ENCODE measurements at places on chromosomes 12 and 14. TPM values are rescaled to one million over a fixed set of nuclear protein-coding genes. Genes with fewer than 3 reads are reported as not detected.

- DNase-seq = no peak
These were observed 191.4 kb downstream of the KITLG start for GRCh38 chr12:88388566-88389540.

Gene ANKS1B
- 4.8 TPM for total RNA-seq

DNA sequence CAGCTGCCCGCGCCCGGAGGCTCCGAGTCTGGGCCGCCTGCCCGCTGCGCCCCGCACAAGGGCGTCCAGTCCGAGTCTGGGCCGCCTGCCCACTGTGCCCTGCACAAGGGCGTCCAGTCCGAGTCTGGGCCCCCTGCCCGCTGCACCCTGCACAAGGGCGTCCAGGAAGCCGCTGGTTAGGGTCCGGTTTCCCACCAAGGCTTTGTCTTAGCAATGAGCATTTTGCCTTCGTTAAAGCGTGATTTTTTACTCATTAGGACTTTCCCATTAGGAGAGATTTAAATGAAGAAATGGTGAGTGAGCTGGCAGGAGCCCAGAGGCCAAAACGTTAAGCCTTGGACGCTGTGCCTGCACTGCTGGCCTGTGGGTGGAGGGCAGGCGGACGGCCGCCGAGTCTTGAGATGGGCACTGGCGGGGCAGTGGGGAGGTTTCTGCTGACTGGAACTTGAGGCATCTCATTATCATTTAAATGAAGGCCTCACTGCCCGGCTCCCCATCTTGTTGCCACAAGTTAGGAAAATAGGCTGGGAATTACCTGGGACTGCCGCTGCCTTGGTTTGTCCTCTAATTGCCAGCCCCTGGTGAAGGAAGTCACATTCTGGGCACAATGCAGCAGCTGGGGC, 36.0 kb downstream of the FBRSL1 start:
- no peak for DNase-seq

GRCh38 chr12:111322336-111323250, 46.3 kb downstream of the PHETA1 start:
- DNase-seq = peak; percentile 37

DNA sequence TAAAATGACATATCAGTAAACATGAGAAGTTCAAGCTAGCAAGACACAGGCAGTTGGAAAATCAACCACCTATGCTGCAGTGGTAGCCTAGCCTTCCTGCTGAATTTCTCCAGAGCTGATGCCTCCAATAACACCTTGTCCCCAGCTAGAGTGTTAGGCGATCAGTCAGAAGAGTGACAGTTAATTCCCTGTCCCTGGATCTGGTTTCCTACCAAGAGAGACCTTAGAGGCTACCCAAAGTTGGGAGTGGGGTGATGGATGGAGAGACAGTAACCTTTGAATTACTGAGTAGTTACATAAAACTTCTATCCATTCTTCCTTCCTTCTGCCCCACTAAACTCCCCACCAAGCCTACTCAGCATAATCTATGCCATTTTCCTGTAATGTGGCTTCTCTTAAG, 1.9 kb upstream of the ANO2 start:
- no peak for DNase-seq

DNA sequence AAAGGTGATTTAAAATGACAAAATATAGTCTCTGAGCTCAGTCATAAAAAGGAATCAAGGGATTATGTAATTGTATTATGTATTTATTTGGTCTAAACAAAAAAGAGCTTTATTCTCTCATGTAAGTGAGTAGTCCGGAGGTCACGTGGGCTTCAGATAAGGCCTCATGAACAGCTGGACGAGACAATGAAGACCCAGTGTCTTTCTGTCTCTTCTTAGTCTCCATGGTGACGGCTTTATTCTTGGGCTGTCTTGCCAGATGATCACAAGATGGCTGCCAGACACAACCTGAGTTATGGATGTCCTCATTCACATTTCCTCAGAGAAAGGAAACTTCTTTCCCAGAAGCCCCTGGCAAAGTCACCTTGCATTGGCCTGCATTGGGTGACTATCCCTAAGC, 98.6 kb downstream of the ARF6 start:
- DNase-seq = no peak

DNA sequence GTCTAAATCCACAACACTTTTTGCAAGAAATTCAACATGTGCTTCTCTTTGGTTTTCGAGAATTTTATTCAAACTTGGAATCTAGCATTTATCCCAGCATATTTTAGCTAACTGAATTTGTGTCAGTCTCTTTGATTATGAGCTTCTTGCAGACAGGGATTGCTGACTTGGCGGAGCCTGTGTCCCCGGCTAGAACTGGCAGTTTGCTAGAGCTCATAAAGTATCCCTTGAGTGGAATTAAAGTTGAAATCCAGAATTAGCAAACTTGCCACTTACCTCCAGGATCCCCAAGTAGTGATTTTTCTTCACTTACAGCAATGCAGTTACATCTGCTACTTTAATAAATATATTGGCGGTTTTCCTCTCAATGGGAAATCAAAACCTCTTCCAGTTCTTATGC, 306.9 kb downstream of the AACS start:
- DNase-seq = no peak

DNA sequence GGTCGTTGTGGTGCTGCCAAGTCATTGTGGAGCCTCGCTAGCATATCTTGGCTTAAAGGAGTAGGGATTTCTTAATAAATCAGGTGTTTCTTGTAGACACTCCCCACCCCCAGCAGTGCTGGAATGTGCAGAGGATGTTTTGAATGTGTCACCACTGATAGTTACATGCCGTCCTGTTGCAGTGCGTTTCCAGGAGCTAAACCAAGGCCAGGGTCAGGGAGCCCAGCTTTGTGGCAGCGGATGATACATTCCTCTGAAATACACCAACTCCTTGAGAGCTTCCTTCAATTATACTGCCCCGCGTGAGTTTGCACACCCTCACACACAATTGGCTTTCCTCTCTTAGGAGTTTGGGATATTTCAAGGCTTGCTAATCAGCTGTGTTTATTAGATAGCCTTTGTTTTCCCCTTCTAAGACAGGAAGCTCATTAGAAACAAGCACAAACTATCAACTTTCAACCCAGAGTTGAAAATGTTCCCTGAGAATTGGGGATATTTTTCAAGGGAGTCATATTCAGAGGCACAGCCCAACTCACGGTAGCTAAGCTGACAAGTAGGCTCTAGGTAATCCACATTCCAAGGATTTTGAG, 154.9 kb downstream of the C12orf75 start:
- peak; percentile 76 for DNase-seq

Gene KLHL33
- 19.5 TPM for total RNA-seq

Gene EML1
- total RNA-seq = 15.5 TPM

DNA sequence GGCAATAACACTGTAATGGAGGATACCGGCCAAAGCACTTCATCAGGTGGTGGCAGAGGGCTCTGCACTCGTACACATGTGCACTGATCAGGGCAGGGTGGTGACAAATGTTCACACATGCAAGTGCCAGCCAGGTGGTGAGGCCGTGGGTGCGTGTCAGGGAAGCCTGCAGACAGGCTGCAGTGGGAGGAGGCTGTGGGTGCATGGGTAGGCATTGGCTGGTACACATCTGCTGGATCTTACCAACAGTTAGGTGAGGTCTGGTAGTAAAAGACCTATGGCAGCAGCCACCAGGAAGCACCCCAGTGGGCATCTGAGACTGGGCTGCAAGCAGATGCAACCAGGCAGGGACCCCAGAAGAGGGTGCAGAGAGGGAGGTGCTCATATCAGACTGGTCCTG, 65.3 kb downstream of the PDE6H start:
- no peak for DNase-seq

DNA sequence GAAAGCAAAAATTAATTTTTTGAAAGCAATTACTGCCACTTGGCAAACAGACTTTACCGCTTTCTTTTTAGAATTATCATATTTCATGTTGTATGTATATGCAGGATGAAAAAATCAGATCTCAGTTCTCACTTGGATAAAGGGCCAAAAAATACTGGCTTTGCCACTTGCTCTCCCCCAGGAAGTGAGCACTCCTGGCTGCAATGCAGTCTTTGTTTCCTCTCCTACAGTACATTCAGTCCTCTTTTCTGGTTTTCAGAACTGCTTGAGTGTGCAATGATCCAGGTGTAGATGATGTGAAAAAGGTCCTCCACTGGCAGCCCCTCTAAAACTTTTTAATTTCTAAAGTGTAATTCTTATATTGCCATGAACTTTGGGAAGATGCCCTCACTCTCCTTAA, 183.4 kb downstream of the SLC25A21 start:
- no peak for DNase-seq

Gene ALX1
- total RNA-seq = not detected

DNA sequence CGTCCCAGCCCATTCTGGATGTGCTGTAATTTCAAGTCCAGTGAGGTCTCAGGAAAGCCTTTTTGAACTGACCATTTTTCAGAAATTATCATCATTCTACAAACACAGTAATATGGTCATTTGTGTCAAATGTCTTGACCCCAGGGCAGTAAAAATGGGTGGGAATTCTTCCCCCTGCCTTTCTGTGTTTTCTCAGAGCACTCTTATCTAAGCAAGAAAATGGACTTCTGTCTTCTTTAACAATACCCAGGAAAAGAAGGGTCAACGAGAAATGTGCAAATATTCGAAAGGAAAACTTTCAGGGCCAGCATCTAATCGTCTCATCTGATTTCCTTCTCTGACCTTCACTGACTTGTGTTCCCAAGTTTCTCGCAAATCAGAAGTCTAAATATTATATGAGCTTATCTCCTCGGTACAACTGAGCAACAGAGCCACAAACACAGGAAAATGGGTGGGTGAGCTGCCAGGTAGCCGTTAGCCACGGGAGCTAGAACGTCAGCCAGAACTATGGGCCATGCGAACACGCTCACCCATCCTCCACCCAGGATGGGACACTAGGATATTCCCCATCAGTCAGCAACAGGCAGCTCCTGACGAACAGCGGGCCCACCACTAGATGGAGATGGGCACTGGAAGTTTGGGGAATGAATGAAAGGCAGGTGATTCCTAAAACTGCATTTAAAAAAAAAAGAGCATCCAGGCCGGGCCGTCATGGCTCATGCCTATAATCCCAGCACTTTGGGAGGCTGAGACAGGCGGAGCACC, 57.1 kb downstream of the VWF start:
- DNase-seq = no peak

DNA sequence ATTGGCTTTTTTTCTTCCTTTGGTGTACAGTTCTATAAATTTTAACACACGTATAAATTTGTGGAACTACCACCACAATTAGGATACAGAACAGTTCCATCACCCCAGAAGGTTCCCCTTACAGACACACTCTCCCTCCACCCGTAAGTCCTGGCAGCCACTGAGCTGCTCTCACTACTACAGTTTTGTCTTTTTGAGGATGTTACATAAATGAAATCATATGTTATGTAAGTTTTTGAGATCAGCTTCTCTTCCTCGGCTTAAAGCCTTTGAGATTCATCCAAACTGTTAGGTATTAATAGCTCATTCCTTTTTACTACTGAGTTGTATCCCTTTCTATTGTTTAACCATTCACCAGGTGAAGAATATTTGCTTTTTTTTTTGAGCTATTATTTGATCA, 74.3 kb upstream of the SLC24A4 start:
- DNase-seq = no peak

GRCh38 chr12:95054206-95054605, 19.2 kb downstream of the NR2C1 start:
- DNase-seq = no peak

DNA sequence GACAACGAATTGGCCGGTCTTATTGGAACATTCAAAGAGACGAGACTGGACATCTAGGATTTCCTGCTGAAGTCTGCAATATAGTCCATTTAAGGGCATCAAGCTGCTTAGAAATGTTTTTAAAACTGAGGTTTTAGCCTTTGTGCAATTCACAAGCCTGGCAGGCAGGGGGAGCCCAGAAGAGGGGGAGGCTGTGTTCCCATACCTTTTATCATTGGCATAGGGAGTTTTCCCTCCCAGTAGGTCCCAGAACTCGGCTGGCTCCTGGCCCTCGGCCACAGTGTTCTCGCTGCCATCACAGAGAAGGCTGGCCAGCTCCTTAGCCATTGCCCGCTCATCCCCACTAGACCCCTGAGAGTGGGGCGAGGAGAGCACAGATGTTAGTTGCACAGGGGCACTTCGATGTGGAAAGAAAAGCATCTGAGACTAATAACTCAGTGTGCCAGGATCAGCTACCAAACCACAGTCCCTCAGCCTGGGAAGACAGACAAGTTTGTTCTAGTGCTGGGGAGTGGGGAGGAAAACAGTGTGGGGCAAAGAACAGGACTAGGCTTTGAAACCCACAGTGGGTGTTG, 15.1 kb downstream of the AVIL start:
- DNase-seq = peak; percentile 55

DNA sequence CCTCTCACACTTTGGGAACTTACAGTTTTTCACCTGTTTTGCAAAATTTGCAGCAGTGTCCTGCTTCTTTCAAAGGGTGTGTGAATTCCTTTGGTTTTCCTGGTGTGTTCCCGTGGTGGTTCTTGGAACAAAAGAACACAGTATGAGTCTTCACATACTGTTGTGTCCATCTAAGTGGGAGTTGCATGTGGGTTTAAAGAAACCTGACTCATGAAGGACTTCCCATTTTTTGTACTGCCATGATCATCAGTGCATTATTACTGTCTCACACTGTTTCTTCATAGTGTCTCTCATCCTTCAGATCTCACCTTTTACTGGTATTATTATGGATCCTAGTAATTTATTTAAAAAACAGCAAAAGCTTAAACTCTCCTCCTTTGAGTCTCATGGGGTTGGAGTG, 3.8 kb upstream of the GZMH start:
- DNase-seq = no peak

- no peak for DNase-seq
These were observed 8.8 kb upstream of the ASPG start for GRCh38 chr14:104076743-104077142.

DNA sequence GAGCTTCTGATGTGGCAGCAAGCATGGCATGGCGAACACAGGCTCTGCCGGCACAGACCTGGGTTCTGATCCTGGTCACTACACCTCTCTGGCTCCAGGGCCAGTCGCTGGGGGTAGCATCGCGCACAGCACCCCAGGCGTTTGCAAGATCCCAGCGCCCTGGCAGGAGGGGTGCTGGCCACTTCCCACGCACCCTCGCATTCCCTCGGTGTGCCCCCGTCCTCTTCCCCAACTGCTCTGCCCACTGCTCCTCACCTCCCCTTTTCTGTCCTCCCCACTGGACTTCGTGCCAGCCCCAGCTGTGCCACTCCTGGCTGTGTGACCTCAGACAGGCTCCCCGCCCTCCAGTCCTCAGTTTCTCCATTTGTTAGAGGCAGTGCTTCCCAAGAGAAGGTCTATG, 2.8 kb downstream of the CDK2AP1 start:
- DNase-seq = no peak

Gene FAM181A
- total RNA-seq = not detected

- DNase-seq = no peak
These were observed 150.4 kb upstream of the MAX start for GRCh38 chr14:65252482-65253255.

GRCh38 chr14:75310295-75311111, 31.9 kb downstream of the FOS start:
- DNase-seq = peak; percentile 84

Gene EGLN3
- total RNA-seq = 14.1 TPM

DNA sequence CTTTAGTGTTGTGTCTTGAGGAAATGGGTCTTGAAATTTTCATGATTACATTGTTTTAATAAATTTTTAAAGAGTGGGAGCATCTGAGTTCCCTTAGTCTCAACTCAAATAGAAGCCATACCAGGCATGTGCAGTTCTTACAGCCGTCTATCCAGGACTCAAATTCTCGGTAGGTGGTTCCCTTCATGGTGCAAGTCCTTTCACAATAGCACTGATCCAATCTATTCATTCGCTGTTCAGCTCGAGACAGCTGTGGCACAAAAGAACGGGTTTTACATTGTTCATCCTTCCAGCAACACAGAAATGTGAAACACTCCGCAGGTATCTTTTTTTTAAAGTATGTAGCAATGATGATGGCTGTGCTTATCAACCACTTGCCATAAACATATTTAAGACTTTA, 100.2 kb downstream of the NELL2 start:
- DNase-seq = no peak
